Stimulated activated CD4-positive, alpha-beta T cell treated with anti-CD3 and anti-CD28 coated beads, Interleukin-1b, Interleukin-23, amount 100 ng/mL, for 24 hours (primary cell): ENCODE measurements at places on chromosomes 5 and 9.

DNA sequence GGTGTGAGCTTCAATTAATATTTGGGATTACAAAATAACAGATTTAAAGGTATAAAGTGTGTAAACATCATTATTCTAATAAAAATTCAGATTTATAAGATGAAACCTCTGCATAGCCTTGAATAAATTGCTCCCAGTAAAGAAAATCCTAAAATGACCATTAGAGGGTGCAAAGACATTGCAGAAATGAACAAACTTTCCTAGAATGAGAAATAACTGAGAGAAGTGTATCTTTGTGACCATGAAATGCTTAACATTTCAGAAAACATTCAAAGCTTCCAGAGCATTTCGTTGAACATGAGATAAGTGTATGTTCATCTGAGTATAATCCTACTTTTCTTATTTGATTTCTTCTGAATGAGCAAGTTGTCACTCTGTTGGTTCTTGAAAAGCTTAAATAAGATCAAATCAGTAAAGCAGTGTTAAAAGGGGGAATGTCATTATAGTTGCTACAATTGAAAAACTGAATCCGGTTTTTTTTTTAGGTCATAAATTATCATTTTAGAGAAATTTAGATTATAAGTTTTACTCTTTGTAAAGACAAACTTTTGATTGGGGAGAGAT lies 24.7 kb upstream of the NUDT12 start:
- no peak for DNase-seq

- DNase-seq, result no peak
These were observed 9.2 kb upstream of the CXXC5 start for GRCh38 chr5:139638736-139639618.

- DNase-seq, result no peak
These were observed 144.4 kb downstream of the ARHGEF28 start for GRCh38 chr5:73770172-73771025.

GRCh38 chr9:135252980-135253304 lies 165.5 kb downstream of the OLFM1 start:
- no peak for DNase-seq

GRCh38 chr9:37512437-37512836 lies 26.7 kb downstream of the POLR1E start:
- no peak for DNase-seq

GRCh38 chr5:57349214-57349613 lies 133.4 kb downstream of the ACTBL2 start:
- no peak for DNase-seq

GRCh38 chr5:8068078-8068477 lies 199.1 kb downstream of the MTRR start:
- DNase-seq, result no peak

GRCh38 chr9:36056896-36057295 lies 20.2 kb downstream of the RECK start:
- DNase-seq, result no peak

DNA sequence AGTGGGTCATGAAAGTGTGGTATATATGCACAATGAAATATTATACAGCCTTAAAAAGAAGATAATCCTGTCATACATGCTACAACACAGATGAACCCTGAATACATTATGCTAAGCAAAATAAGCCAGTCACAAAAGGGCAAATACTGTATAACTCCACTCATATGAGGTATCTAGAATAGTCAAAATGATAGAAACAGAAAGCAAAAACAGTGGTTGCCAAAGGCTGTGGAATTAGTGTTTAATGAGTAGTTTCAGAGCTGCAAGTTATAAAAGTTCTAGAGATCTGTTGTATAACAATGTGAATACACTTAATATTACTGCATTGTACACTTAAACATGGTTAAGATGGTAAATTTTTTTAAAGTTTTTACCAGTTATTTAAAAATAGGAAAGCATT lies 135.0 kb downstream of the OXCT1 start:
- DNase-seq, result no peak

GRCh38 chr5:626850-627249 lies 14.7 kb downstream of the CEP72 start:
- no peak for DNase-seq

DNA sequence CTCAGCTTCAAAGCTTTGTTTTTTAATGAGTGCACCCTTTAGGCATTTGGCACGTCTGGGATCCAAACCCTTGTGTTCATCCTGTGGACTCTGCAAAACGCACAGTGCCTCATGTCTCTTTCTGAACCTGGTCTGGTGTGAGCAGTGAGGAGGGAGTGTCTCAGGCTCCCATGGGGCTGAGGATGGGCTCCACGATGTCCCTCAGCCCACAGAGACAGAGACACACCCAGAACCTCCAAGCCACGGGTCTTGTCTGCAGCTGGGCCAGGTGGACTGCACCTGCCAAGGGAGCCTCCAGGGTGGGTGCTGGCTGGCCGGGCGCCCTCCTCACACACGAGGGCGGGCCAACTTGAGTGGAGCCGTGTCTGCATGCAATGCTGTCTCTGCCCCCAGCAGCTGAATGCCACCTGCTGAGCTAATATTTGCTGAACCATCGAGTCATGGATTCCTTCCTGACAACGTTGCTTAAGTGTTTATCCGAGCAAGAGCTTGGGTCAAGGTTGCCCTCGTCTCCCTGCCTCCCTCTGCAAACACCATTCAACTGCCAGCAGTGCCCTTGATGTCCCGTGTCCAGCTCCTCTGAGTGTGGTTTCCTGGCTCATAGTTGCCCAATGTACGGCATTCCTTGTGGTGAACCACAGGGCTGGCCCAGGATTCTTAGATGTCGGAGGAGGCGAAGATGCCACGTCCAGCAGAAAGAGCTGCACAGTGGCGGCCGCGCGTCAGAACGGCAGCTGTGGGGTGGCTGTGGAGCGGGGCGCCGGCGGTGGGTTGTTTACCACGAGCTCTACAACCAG lies 31.4 kb upstream of the LPCAT1 start:
- DNase-seq, result no peak

GRCh38 chr5:35089334-35090314 lies 41.9 kb upstream of the AGXT2 start:
- peak; percentile 27 for DNase-seq

DNA sequence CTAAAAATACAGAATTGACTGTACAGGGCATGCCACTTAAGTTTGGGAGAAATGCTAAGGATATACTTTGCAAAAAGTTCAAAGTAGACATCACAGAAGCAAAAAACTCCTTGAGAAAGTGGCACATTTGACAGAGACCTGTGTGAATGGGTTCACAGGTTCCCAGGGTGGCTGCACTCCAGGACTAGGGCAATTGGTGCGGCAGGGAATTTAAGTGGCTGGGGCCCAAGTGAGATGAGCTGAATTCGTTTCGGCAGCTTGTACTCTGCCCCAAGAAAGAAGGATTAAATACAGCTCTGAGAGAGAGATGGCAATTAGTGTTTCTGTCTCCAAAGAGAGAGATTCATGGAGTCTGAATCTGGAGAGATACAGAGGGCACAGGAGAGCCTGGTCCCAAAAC lies 280.1 kb downstream of the FBXL17 start:
- no peak for DNase-seq

GRCh38 chr5:72955143-72955767 lies 586 bp upstream of the FCHO2 start:
- DNase-seq, result no peak
